ENCODE measurements at places on chromosomes 12 and 14.

DNA sequence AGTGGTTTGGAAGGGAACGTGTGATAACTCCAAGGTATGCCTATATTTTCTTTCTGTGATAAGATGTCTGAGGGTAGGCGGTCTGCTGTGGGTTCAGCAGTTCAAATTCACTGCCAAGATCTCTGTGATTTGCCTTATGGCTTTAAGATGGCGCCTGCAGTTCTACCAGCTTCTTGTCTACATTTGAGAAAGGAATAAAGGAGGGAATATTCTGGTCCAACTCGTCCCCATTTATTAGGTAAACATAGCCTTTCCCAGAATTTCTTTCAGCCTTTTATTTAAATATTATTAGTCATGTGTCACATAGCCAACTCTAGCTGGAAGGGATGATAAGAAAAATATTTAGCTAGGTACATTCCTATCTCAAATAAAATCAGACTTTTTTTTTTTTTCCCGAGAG is 48.8 kb downstream of the KCNJ8 start:
- DNase-seq = no peak

DNA sequence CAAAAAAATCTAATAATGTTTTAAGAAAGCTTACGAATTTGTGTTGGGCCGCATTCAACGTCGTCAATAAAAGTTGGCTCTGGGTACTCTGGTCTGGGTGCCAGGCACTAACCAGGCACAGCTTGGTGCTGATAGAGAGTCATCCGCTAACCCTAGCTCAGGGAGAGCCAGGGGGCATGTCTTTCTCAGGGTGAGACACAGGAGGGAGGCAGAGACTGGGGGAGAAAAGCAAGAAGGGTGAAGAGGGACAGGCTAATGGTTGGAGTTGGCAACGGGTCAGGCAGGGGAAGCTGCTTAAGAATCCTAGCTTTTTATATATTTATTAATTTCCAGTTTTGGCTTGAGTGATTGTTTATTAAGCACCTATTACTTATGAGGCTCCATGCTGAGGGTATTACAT is 105.0 kb downstream of the CMKLR1 start:
- no peak for DNase-seq

GRCh38 chr14:91888641-91889476 is 21.5 kb upstream of the TC2N start:
- DNase-seq = no peak

GRCh38 chr12:46533723-46534122 is 161.2 kb upstream of the SLC38A2 start:
- DNase-seq = no peak

- DNase-seq = no peak
Observed at GRCh38 chr12:79451978-79452377, 238.8 kb downstream of the PAWR start.

DNA sequence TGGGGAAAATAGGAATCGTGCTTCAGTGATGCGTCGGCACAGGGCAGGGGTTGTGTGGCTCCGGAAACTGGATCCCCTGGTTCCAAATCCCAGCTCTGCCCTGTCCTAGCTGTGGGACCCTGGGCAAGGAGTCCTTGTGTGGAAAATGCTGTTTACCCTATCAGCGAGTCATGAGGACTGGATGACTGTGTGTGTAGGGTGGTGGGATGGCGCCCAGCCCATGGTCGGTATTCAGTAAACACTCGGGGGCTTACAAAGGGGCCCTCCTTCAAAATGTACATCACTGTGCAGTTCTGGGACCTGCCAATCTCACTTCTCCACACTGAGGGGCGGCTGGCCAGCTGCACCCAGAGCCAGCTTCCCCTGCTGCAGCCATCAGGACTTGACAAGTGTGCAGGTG is 24.4 kb downstream of the BRI3BP start:
- DNase-seq = no peak

GRCh38 chr12:4943067-4943937 is 33.6 kb downstream of the KCNA1 start:
- DNase-seq = no peak

DNA sequence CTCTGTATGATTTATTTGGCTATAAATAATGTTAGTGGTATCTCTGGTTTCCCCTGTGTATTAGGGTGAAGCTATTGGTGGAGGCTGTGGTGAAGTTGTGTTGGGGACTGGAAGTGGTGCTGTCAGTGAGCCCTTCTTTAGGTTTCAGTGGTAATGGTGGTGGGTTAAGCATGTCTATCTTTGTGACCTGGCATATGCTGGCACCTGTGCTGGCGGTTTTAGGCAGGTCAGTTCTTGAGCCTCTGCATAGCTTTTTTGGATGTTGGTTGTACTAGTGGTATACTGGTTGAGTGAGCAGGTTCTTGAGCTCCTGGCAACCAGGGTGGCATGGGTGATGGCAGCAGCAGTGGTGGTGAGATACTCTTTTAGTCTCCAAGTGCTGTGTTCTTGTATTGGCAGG is 161.9 kb upstream of the CAND1 start:
- no peak for DNase-seq

- no peak for DNase-seq
Observed at GRCh38 chr12:130074661-130075406, 87.4 kb upstream of the FZD10 start.

- DNase-seq = no peak
Observed at GRCh38 chr14:92670643-92671366, 77.6 kb downstream of the LGMN start.

DNA sequence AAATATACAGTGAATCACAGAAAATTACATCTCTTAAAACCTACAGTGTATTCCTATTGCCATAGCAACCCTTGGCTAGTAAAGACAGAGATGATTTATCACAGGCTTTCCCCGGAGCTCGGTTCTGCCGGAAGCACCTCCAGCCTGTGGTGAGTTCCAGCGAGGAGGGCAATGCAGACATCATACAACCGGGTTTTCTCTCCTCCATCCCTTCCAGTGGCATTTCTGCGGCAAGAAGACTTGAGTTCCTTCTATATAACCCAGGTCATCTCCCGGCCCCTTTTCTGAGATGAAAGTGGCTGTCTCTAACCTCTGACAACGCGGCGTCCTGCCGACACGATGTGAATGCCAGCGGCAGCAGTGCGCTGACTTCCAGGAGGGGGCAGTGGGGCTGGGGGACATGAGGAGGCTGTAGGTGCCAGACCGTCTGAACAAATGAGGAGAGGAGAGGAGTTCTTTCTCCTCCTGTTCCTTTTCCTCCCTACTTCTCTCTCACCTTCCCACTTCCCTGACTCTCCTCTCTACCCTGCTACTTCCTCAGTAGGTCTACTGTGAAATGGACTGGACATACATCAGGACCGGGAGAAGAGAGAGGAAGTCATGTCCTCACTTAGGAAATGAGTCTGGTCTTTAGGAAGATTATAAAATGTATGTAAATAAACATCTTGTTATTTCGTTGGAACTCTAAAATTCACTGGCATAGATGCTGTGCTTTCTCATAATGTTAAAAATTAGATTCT is 68.6 kb upstream of the MAX start:
- peak; percentile 47 for DNase-seq

DNA sequence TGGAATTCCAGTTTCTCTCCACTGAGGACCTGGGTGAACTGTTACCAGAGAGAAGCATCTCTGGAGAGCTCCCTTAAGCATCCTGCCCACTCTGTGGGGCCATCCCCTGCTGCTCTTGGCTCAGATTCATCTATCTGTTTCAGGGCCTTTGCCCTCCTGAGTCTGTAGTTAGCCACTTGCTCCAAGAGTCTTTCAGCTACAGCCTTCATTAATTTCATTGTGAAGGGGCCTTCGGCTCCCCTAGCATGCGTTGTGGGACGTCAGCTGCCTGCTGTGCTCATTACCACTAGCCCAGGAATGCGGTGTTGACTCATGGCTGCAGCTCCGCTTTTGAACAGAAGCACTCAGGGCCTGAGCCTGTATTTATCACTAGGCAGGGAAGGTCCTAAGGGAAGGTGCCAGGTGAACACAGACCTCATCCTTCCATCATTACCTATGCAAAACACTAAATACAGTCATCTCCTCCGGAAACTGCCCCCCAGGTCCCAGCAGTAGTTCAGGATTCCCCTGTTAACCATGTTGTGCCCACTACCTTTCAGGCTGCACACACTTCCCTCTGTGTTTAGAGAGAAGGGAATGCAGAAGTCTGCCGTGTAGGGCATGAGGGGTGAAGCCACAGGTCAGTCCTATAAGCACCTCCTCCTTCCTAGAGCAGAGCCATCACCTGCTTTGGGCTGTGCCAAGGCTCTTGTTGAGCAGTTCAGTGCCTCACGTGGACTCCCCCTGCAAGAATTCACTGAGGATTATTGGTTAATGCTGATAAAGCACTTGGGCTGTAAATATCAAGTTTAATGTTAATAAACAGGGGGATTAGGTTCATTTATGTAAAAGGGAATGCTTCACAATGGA is 191.4 kb downstream of the CACNA1C start:
- no peak for DNase-seq

GRCh38 chr12:66409195-66409871 is 107.0 kb downstream of the HELB start:
- no peak for DNase-seq

DNA sequence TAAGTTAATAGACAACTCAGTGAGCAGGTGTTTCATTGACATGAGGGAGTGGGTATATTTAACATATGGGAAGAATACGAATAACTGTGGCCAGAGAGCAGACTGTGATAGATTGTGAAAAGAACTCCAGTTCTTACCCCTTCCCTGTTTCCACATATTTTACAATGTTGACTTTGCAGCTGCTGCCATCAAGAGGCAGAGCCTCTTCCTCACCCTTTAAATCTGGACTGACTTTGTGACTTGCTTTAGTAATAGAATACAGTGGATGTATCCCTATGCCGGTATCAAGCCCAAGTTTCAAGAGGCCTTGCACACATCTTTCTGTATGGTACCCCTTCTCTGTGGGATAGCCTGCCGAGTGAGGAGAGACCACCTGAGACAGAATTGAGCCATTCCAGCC is 356.7 kb downstream of the ETNK1 start:
- no peak for DNase-seq

GRCh38 chr12:84653482-84653881 is 259.1 kb downstream of the SLC6A15 start:
- no peak for DNase-seq

GRCh38 chr14:55500219-55500701 is 59.8 kb upstream of the TBPL2 start:
- no peak for DNase-seq

GRCh38 chr12:123306200-123306599 is 34.5 kb upstream of the CDK2AP1 start:
- DNase-seq = no peak

DNA sequence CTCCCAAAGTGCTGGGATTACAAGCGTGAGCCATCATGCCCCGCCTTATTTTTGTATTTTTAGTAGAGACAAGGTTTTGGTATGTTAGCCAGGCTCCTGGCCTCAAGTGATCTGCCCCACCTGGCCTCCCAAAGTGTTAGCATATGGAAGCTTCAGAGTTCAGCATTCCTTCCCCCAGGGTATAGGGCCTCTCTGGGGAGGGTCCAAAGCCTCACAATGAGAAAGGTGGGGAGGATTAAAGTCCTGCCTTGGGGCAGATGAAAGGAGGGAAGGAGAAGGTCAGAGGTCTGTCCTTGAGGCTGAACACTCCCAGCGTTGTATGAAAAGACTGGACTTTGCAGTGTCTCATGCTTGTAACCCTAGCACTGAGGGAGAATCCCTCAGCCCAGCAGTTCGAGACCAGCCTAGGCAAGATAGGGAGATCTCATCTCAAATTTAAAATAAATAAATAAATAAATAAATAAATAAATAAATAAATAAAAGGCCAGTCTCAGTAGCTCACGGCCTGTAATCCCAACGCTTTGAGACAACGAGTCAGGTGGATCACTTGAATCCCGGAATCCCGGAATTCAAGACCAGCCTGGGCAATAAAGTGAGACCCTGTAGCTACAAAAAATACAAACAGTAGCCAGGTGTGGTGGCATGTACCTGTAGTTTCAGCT is 22.0 kb upstream of the RCOR1 start:
- no peak for DNase-seq

GRCh38 chr12:71400481-71400880 is 39.1 kb upstream of the LGR5 start:
- DNase-seq = no peak

DNA sequence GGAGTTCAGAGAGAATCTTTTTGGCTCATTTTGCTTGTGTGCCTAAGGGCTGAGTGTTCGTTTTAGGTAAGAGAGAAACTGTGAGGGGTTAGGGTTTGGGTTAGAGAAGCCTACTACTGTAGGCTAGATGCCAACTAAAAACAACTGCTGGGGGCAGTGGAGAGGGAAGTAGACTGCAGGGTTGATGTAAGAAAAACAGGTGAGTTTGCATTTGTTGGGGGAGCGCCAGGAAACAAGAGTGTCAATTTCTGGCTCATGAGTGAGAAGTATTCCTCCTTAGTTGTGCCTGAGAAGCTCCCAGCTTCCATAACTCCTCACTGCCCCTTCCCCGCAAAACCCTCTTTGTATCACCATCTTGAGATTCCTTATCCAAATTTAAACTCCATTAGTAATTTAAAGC is 92.3 kb downstream of the DERA start:
- no peak for DNase-seq

GRCh38 chr12:39441963-39442830 is 723 bp downstream of the KIF21A start:
- peak; percentile 19 for DNase-seq

DNA sequence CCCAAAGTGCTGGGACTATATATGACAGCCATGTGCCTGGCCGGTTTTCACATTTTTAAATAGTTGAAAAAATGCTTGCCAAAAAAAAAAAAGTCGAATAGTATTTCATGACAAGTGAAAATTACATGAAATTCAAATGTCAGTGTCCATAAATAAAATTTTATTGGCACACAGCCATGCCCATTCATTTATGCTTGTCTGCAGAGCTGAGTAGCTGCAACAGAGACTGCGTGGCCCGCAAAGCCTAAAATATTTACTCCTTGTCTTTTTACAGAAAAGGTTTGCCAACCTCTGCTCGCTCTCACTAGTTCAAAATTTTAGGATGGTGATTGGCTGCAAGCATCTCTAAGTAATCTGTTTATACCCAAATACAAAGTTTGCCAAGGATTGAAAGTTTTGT is 49.2 kb downstream of the TESC start:
- no peak for DNase-seq

DNA sequence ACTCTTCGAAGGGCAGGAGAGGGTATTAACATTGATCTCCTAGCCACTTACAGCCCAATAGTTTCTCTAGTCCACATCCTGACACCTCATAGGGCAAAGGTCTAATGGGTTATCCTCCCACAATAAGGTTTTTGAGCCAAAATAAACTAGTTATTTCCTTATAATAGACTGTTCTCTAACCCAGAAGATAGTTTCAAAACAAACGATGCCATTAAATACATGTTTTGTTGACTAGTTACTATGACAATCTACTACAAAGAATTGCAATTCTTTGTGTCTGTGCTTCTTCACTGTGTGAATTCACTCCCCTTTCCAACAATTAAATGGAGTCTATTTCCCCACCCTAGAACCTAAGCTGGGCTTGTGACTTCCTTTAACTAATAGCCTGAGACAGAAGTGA is 6.4 kb upstream of the ACTR10 start:
- DNase-seq = no peak

- DNase-seq = no peak
Observed at GRCh38 chr12:80679346-80680131, 27.9 kb upstream of the MYF6 start.

GRCh38 chr12:62730649-62731048 is 204.3 kb downstream of the PPM1H start:
- no peak for DNase-seq
